ENCODE measurements at places on chromosomes 6 and 20. TPM values are rescaled to one million over a fixed set of nuclear protein-coding genes. Genes with fewer than 3 reads are reported as not detected.

Gene COX4I2
- not detected for total RNA-seq

Gene RIPPLY2
- not detected for total RNA-seq

Gene ANKRD66
- not detected for total RNA-seq

Gene C20orf202
- total RNA-seq: not detected

Gene PPIL4
- total RNA-seq: 42.0 TPM
